A172 (cell line): ENCODE measurements at places on chromosomes 5 and 9.

DNA sequence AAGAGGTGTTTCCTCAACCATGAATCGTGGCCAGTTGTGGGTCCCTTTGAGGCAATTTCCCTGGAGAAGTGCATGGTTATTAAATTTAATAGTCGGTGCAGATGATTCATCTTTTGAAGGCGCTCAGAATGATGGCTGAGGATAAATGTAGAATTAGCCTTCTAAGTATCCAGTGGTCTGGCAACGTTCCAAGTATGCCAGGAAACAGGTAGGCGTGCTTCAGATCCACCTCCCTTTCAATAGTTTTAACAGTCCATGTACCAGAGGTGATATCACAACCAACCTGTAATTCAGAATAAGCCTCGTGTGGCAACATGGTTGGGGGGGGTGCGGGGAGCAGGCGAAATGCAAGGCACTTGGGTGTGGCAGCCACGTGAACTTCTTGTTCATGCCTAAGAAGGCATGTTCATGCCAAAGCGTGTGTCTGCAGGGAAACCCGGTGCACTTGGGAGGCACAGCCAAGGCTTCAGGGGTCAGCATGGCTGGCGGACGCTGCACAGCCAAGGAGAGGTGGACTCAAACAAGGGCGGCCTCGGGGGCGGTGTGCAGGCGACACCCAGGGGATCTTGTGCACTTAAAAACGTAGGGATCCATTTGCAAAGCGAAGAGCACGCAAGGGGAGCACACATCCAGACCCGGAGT is 5.2 kb upstream of the NKD2 start:
- peak; percentile 64 for DNase-seq

DNA sequence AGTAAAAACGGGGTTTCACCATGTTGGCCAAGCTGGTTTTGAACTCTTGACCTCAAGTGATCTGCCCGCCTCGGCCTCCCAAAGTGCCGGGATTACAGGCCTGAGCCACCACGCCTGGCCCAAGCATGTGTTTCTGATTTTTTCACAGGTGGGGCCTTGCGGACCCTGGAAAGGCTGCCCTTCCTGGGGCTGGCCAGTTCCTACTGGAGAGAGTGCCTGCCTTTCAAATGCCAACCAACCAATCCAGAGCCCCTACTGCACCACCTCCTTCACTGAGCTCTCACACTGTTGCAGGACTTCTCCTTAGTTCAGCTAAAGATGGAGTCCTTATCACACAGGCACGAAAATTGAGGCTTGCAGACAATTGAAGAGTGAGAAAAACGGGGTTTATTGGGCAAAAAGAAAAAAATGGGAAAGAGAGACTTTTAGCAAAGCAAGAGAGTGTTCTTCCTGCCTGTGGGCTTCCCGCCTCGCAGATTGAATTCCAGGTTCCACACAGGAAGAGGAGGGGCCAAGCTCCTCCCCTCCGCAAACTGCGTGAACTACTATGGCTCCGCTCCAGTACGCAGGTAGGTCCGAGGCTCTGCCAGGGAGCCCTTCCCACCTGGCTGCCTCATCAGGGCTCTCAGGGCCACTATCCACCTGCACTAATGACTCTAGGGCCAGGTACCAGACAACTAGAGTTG is 8.3 kb upstream of the CMBL start:
- DNase-seq = no peak

DNA sequence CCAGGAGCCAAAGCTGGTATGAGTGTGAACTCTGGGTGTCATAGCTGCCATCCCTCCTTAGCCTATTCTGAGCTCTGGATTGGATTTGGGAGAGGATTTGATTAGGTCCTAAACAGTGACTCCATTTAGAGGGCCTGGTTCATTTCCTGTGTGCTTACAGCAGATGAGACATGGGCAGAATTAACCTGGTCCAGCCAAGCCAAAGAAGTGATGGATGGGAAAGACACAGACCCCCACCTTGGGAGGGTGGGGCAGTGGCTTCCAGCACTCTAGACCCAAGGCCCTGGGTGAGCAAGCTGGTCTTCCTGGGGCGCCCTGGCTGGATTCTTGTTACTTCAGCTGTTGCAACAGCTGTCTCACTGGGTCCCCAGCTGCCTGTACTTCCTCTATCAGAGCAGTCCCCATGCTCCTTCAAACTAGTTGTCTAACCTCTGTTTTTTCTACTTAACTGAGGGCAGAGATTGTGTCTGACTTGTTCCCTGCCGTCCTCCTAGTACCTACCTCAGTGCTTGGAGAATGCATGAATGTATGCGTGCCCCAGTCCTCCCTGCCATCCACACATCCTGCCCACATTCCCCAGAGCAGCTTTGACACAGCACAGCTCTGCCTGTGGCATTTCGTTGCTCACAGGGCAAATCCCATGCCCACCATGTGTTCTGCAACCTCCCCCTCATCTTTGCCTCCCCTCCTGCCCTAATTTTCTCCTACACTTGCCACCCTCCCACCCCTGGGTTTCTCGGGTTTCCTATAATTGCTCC is 115.9 kb downstream of the RGS3 start:
- DNase-seq = peak; percentile 74

- no peak for DNase-seq
Measured at GRCh38 chr5:82628364-82628910, 350.3 kb upstream of the RPS23 start.

GRCh38 chr9:127706836-127707241 is at the start of gene CFAP157:
Gene CFAP157 (plus strand): TSS chr9:127706988. CDS start chr9:127707032, 44 bp downstream.
- no peak for DNase-seq

DNA sequence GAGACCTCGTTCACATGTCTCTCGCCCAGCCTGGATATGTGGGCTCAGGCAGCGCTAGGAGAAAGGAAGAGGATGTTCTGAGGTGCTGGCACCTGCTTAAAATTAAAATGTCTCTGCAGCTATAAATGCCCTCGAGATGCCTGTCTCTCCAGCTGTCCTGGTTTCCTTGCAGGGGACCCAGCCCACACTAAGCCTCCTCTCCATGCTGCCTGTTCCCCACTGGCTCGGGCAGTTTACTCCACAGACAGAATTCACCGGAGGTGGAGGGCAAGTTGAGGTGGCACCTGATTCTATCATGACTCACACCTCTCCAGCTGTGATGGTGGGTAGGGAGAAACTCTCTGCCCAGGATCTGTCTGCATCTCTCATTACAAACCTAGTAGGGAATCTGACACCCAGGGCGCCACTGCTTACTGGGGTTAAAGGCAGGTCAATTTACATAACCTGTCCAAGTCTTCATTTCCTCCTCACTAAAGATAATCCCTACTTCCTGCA is 420.9 kb downstream of the SPOCK1 start:
- peak; percentile 97 for DNase-seq

DNA sequence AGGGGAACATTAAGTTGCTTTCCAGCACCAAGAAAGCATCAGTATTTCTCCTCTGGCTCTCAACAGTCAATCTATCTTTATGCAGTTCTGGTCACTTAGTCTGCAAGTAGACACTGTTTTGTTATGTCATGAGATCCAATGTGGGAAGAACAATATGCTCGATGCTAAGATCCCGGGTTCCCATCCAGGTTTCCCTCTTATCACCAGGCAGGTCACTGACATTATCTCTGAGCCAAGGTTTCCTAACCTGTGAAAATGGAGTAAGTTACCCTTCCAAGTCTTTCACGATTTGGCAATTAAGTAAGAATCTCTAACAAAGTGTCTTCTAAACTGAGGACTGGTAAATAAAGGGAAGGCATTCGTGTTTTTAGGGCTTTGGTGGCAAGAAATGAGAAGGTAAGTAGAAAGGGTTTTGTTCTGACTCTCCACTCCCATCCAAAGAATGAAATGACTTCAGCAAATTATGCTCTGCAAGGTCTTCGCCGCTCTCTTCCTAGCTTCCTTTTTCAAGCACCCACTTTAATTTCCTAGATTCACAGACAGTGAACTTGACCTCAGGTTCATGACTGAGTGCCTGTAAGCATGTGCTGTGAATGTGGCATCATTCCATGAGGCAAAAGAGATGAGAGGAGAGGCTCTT is 86.4 kb downstream of the DCP2 start:
- no peak for DNase-seq
